Colonic mucosa (tissue), 4 donors: ENCODE measurements at places on chromosomes 2 and 18. TPM values are rescaled to one million over a fixed set of nuclear protein-coding genes. Genes with fewer than 3 reads are reported as not detected.

DNA sequence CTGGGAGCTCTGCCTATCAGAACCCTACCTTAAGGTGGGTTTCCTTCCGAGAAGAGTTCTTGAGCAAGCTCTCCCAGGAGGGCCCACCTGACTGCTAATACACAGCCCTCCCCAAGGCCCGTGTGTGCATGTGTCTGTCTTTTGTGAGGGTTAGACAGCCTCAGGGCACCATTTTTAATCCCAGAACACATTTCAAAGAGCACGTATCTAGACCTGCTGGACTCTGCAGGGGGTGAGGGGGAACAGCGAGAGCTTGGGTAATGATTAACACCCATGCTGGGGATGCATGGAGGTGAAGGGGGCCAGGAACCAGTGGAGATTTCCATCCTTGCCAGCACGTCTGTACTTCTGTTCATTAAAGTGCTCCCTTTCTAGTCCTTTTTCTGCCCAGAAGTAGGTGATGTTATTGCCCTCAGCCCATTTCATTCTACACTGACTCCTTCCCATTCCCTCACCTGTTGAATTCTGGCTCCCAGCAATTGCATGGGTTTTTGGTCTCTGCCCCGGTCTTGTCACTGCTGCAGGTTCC is 6.5 kb downstream of the TMEM37 start:
- no peak for DNase-seq

DNA sequence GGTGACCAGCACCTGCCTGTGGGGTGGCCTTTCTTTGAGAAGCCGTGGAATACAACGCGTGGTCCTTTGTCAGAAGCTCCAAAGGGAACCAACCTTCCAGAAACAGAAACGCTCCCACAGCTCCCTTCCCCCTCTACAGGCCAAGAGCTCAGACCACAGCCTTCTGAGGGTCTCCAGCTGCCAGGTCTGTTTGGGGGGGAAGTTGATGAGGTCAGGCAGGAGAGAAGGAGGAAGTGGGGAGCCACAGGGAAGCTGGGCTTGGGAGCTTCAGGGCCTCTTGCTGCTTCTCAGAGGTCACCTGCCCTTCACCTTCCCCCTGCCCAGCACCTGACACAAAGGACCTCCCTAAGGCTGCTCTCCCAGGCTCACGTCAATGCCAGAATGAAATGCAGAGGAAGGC is 287.7 kb upstream of the ID2 start:
- no peak for DNase-seq

DNA sequence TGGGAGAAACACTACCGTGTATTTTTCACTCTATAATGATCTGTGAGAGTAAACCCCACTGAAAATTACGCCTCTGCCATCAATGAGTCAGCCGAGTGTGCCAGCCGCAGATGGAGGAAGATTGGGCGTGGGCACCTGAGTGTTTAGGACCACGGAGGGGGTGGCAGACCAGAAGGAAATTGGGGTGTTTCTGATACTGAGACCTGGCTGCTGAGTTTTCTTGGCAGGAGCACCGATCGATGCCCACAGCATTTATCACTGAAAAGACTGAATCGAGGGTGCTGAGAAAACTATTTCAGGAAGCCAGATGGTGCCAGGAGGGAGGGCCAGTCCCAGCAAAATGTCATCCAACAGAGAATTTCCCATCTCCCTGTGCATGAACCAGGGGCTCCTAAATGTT is 91.9 kb upstream of the TPO start:
- DNase-seq, result no peak

- no peak for DNase-seq
These were observed 25.8 kb upstream of the CABYR start for GRCh38 chr18:24112874-24113615.

- DNase-seq, result peak; percentile 46
These were observed 33.9 kb upstream of the SIX2 start for GRCh38 chr2:45043174-45043573.

DSG4 gene
- total RNA-seq, result 0.16 TPM
